Tibial nerve (tissue), 4 donors: ENCODE measurements at places on chromosomes 4 and X. TPM values are rescaled to one million over a fixed set of nuclear protein-coding genes. Genes with fewer than 3 reads are reported as not detected.

DNA sequence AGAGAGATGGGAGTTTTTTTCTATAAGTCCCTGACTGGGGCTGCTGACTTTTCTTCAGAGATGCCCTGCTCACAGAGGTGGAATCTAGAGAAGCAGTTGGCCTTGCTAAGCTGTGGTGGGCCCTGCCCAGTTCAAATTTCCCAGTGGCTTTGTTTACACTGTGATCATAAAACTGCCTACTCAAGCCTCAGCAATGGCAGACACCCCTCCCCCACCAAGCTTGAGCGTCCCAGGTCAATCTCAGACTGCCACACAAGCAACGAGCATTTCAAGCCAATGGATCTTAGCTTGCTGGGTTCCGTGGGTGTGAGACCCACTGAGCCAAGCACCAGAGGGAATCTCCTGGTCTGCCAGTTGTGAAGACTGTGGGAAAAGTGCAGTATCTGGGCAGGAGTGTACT is 199.8 kb upstream of the WDFY3 start:
- DNase-seq: no peak

GRCh38 chrX:14729058-14729457 is 143.8 kb downstream of the FANCB start:
- no peak for DNase-seq

MAGED2 gene
- total RNA-seq: 114 TPM

CENPVL1 gene
- total RNA-seq: not detected

TEX13B gene
- not detected for total RNA-seq

TCEAL5 gene
- not detected for total RNA-seq

- DNase-seq: no peak
Observed at GRCh38 chrX:119579414-119579813, 5.1 kb downstream of the UBE2A start.

- DNase-seq: no peak
Observed at GRCh38 chr4:102007959-102008425, 217.5 kb downstream of the BANK1 start.

- no peak for DNase-seq
Observed at GRCh38 chr4:56612282-56612681, 68.8 kb downstream of the HOPX start.

MUC7 gene
- not detected for total RNA-seq

- DNase-seq: no peak
Observed at GRCh38 chr4:72076562-72076961, 44.8 kb downstream of the NPFFR2 start.

JCHAIN gene
- 4.5 TPM for total RNA-seq

DNA sequence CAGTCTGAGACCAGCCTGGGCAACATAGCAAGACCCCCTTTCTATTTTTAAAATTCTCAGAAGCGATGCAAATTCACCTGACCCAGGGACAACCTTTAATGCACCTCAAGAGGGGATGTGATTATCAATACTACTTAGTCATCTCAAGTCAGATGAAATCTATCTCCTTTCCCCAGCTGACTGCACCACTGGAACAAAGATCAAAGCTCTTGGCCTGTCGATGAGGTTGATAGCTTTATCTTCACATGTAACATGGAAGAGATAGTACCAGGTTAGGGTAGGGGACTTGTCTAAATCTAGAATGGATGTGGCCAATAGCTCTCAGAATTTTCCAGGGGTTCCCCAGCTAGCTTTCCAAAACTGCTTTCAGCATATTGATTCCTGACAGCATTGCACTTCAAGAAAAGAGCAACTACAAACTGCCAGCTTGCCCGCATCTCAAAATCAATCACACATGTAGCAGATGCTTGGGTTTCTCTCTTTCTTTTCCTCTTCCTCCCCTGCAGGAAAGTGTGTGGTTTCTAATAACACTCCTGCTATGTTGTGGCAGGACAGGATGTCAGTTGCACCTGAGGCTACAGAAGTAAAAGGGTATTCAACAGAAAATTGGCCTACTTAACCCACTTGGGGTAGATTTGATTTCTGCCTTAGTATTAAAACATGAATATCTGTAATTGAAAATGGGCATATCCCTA is 12.2 kb upstream of the TMEM164 start:
- DNase-seq: no peak

DNA sequence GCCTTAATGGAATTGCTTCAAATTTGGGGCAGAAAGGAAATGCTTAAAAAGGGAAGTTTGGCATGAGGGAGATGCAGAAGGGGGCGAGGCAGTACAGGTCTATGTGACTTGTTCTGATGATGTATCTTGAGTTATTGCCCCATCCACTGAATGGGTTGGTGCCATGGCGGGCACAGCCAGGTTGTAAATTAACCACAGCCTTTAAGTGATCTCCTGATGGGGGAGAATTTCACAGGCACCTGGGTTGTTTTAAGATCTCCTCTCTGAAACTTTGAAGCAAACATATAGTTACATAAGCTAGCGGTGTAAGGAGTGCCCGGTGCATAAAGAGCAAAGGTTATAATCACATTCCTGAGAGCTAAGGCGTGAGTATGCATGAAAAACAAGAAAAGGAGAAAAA is 37.0 kb downstream of the NPY5R start:
- no peak for DNase-seq

DNA sequence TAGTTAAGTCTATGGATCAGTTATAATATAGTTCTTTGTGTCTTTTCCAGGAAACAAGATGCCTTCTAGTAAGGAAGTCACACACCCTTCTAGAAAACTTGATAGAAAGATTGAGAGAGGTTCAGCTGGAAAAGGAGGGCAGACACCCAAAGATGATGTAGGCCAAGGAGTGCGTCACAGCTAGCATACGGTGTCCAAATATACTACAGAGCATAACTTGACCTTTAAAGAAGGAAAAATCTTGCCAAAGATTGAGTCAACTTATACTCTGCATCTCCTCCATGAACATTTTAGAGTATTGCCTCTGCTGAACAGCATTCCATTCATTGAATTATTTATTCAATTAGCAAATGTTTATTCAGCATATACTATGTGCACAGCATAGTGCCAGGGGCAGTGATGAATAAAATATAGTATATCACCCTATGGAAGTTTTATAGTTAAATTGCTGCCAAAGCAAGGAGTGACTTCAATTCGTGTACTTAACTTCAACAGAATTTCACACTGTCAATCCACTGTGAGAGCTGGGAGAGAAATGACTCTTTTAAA is 51.9 kb upstream of the SLC6A14 start:
- no peak for DNase-seq

EFNB1 gene
- total RNA-seq: 118 TPM

DNA sequence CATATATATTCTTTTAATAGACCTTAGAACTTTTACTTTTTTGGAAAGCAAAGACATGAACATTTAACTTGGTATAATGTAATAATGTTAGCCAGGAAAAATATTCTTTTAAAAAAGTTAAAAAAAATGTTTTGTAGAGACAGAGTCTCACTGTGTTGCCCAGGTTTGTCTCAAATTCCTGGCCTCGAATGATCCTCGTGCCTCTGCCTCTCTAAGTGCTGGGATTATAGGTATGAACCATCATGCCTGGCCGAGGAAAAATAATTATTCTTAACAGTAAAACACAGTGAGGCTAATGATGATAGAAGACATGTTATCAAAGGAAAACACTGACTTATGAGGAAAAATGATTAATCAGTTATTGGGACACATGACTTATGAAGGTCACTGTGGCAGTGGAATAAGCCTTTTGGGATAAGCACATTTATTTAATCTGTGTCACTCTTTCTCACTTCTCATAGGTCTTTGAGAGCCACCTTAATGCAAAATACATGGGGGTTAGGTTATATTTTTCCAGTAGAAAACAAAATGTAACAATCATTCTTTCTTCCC is 6.0 kb upstream of the BMP2K start:
- no peak for DNase-seq

NDNF gene
- 9.8 TPM for total RNA-seq

ASB12 gene
- not detected for total RNA-seq

CENPI gene
- 3.3 TPM for total RNA-seq

DNA sequence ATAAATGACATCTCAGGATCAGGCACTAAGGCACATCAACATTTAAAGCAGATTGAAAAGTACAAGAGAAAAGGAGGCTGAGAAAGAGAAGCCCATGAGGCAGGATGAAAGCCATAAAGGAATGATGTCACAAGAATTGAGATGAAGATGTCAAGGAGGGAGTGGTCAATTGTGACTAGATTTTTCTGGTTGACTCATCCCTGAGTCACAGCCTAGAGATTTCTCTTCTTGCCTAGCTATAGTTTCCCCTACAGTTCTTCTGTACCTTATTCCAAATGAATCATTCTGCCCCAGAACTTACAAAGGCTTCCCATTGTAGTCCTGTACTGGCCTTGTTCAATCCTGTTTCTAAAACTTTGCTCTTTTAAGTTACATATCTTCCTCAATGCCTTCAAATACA is 3.4 kb upstream of the USP53 start:
- no peak for DNase-seq

ENPEP gene
- total RNA-seq: 4.2 TPM

GRCh38 chr4:121213940-121214339 is 49.8 kb upstream of the TNIP3 start:
- no peak for DNase-seq

GRCh38 chr4:169238445-169238844 is 32.3 kb downstream of the SH3RF1 start:
- DNase-seq: no peak

USP27X gene
- total RNA-seq: 3.6 TPM

RP2 gene
- 11.1 TPM for total RNA-seq

RPGR gene
- total RNA-seq: 89.8 TPM

NEUROG2 gene
- not detected for total RNA-seq

GRCh38 chr4:181503687-181504390 is 739.4 kb upstream of the TENM3 start:
- no peak for DNase-seq

DNA sequence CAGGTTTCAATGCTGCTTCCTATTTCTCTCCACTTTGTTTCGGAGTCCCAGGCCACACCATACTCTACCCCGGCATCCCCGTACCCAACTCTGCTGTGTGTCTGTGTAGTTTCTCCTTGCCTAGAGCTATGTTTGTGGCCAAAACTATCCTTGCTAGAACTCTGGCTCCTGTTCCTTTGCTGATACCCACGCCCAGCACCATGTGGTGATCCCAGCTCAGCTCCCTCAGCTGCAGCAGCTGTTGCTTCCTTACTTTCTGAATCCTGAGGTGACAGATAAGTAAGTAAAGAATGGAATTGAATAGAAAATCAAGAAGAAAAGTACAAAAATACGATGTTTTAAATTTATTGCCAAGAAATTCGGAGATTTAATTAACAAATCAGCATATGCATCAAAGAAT is 55.8 kb downstream of the CASP3 start:
- no peak for DNase-seq

DNA sequence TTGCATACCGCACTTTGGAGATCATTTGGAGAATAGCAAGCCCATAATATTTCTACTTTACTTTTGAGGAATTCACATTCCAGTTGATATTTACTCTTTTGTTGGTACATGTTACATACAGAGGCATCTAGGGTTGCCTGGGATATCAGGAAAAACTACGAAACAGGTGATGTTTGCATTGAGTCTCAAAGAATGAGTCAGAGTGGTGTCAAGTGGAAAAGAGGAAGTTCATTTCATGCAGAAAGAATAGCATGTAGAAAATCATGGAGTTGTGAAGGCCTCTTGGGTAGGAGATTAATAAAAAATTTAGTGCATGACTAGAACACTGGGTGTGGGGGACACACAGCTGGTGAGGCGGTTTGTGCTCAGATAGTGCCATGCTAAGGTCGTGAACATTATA is 33.5 kb upstream of the ELOVL6 start:
- DNase-seq: no peak

DNA sequence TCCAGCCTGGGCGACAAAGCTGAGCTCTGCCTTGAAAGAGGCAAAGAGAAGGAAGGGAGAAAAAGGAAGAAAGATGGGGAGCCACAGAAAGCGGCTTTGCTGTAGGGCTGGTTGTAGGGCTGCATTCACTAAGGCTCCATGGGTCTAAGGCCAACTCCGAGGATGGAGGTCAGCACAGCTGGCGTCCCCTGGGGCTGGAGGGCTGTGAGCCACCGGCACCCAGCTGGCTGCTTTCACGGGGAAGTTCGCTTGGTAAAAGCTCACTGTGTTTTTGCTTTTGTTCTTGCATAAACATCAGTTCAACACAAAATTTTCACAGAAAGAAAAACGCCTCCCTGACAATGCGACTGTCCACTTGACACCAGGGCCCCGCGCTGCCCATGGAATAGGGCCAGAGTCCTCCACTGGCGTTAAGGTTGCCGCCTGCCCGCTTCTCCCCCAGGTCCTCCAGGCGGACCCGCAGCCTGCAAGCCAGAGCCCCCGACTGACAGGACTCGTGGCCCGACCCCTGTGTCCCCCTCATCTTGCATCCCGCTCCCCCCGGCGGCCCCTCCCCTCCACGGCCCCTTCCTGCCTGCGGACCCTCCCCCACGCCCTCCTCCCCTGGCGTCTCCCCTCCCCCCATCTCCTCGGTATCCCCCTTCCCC is 1.1 kb downstream of the RNF212 start:
- DNase-seq: no peak

- DNase-seq: no peak
Observed at GRCh38 chr4:3847211-3847940, 81.2 kb downstream of the ADRA2C start.

GRCh38 chr4:1904042-1904441 is 32.8 kb downstream of the NSD2 start:
- DNase-seq: no peak

RPS6KA6 gene
- total RNA-seq: 4.3 TPM

- DNase-seq: no peak
Observed at GRCh38 chrX:30414144-30414543, 105.0 kb upstream of the NR0B1 start.

- DNase-seq: no peak
Observed at GRCh38 chr4:22593933-22594332, 78.1 kb upstream of the ADGRA3 start.

DNA sequence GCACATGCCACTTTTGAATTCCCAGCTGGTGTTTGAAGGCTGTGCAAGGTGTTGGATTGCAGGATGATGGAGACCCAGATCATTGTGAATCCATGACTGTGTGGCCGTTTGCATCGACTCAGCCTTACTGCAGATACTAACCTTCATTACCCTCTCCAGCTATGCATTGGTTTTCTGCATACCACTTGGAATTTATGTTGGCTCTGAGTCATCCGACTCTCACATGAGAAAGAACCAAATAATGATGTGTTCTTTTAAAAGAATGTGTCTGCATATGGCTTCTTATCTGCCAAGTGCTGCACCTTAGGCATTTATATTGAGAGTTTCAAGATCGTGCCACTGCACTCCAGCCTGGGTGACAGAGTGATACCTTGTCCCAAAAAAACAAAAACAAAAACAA is 106.7 kb upstream of the PRKX start:
- DNase-seq: no peak

GRCh38 chr4:71367546-71367945 is 28.7 kb downstream of the SLC4A4 start:
- DNase-seq: no peak

- DNase-seq: no peak
Observed at GRCh38 chr4:20544645-20545044, 155.6 kb upstream of the PACRGL start.
